ENCODE measurements at places on chromosomes 2 and 18. TPM values are rescaled to one million over a fixed set of nuclear protein-coding genes. Genes with fewer than 3 reads are reported as not detected.

- peak; percentile 73 for DNase-seq
These were observed 91.3 kb downstream of the TNS1 start for GRCh38 chr2:217911283-217912097.

DNA sequence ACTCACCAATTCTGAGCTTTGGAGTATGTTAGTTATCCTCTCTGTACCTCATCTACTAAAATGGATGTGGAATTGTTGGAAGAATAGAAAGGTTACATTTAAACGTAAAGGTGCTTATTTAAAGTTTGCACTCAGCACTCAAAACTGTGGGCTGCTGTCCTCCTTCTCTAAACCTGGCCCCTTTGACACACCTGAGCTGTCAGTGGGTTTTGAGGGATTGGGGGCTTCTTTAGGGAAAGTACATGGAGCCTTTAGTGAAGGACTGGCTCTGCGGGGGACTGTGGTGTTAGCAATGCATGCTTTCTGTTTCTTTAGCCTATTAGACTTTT lies 47.2 kb downstream of the TET3 start:
- no peak for DNase-seq

DNA sequence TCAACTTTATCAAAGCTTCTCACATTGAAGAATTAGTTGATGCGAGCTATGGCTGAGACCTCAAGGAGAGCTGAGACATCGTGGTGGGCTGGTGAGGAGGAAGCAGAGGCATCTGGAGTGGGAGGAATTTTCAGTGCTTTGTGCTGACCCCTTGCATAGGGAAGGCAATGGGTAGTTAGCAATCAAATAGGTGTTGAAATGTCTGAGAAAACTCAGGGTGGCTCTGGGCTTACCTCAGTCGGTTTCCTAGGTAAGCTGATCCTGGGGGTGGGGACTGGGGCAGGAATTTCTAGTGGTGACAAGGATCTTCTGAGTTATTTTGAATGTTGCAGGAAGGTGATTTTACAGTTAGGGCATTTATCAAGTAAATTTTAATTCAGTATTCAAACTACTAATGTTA lies 20.7 kb upstream of the DPP10 start:
- no peak for DNase-seq

The WDR43 gene
- total RNA-seq, result 30.1 TPM

DNA sequence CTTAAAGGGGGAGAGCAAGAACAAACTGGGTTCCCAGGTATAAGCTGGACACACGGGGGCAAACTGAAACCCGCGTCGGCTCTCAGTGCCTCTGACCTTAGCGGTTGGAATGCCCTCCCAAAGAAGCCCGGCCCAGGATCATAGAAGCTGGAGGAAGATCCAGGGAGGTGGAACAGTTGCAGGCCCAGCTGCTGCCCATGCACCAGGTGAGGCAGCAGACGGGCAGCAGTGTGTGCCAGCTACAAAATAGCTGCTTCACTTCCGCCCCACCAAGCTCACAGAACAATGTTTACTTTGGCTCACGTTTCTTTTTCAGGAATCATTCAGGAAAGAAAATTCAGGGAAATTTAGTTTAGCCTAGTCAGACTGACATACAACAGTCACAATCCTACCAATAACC lies 3.9 kb upstream of the ERMN start:
- DNase-seq, result no peak

The ESPNL gene
- 3.6 TPM for total RNA-seq

DNA sequence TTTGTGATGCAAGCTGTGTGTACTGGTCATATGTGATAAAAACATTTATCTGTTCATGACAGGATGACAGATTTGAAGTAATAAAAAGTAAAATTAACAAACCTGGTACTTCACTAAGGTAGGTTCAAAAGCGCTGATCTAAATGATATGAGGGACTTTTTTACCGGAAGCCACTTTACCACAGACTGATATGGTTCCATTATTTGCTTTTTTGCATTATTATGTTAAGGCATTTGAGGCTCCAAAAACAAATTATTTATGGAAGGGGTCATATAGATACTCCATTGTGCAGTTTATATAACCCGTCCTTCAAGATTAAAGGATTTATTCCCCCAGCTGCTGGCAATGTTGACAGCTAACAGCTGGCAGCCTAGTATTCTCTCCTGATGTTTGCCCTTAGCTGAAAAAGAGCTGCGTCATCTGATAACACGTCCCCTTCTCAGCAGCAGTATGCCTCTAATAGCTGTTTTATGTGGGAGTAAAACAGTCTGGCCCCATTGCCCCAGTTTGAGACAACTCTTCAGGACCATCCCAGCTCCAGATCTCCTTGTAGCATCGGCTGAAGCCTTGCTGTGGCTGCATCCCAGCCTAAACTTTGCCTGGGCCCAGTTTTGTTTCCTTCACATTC lies 84.8 kb upstream of the XIRP2 start:
- no peak for DNase-seq

DNA sequence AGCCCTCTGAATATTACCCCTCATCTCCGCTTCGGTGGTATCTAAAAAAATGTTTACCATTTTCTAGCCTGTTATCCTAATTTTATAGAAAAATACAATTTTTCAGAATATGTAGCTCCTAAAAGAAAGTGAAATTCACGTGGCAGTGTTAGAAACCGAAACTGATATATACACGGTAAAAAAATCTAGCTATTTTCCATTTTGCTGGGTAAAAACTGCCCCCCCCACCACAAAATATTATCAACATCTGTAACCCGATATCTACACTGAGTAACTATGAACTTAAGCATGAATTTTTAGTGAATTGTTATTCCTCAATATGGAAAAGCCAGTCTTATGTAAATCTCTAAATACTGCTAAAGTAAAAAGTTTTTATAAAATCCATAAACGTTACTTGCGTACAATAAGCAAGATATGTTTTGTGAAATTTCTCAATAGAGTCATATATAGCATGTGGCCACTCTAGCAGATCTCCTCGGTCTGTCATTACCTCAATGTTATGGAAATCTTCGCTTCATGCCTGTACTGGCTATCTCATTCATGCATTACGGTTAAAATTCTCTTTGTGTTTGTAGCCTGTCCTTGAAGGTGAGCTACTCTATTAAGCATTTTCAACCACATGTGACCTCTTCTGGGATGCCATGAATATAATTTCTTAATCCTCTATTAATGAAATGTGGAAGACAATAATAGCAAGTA lies 524.2 kb downstream of the TRIB2 start:
- no peak for DNase-seq

DNA sequence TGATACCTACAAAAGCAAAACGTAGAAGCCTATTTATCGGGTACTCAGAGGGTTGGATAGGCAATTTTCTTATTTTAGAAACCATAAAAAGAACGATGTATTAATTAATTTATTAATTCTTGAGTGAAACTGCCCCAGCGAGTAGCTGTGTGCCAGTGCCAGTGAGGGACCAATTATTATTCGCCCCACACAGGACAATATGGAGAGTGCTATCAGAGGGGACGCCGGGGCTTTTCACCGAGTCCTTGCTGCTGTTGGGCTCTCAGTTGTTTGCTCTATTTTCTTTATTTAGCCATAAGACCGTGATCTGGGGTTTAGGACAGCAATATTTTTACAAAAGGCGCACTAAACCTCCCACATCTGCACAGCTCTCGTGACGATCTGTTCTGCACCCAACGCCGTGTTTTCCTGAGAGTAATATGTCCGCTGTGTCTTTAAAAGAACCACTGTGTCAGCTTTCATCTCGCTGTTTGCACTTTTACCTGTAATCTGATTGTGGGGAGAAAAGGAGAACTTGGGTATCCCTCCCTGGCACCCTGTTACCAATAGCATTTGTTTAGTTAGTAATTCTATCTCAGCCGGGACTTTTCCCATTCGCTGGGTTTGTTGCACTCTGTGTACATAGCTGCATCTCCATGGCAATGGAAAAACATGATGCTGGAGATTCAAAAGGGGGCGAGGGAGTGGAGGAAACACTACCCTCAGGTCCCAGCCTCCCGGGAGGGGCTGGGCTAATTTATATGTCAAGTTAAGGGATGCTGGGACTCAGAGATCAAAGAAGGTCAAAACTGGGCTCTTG lies 30.1 kb upstream of the ZNF516 start:
- DNase-seq, result no peak

The RTTN gene
- 4.0 TPM for total RNA-seq

GRCh38 chr2:108224022-108224421 lies 15.7 kb upstream of the SULT1C3 start:
- no peak for DNase-seq

Measured in adrenal gland (tissue), 19 donors.